ENCODE measurements at places on chromosomes 4 and X.
A peak's percentile ranks its signal among the peaks of the same experiment; 100 is the strongest.

- peak; percentile 67 for DNase-seq
Measured at GRCh38 chrX:40105835-40106675, 8.3 kb upstream of the BCOR start.

DNA sequence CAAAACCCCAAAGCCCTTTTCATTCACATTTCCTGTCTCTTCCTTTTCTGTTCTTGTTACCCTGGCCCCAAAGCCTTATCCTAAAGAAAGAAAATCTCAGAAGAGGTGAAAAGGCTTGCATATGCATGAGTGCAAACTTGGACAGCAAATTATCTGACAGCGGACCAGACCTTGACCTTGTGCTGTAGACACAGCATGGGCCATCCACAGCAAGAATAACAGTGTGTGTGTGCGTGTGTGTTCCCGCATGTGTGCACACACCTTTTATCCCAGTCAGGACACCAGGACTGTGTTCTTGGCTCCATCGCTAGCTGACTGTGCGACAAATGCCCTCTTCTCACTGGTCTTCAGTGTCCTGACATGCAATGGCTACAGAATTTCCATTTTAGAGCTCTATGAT, 35.3 kb downstream of the ZBTB49 start:
- DNase-seq, result no peak

- no peak for DNase-seq
Measured at GRCh38 chrX:45022150-45022549, 149.2 kb downstream of the KDM6A start.

DNA sequence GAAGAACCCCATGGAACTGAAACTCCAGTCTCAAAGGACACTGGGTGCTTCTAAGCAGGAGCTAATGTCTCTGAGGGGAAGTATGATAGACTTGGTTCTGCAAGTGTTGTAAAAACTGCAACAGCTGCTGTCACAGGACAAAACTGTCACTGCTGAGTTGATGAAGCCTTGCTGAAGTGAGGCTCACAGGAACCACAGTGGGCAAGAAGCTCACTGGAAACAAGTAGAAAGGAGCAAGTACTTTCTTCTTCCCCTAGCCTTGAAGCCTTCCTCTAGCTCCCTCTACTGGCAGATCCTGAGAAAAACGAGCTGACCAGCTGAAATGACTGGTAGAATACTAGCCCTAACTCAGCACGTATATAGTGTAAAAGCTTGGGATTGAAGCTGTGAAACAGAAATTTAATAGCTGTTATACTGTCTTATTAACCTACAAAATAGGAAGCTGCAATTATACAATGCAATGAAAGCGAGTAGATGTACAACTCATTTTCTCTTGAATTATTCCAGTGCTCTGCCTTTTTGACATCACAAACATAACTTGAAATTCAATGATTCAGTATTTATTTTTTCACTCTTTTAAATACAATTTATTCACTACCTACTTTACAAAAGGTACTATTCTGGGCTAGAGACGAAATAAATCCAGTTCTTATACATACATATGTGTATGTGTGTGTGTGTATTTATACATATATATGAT, 91.4 kb downstream of the GABRB1 start:
- DNase-seq, result peak; percentile 54

DNA sequence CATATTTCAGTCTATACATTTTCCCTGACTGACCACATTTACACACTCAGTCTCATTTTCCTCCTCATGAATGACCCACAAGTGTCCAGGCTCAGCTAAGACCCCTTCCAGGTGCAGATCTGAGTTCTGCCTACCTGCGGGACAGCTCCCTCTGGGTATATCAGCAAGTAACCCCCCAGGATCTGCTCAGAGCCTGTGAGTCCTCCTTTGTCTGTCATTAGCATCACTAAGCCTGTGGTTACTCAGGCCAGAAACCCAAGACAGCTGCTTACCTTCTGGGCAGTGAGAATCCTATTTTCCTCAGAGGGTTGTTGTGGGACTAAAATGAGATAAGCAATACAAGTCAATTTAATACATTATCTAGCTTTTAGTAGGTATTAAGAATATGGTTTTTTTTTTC, 487.6 kb upstream of the BOD1L1 start:
- no peak for DNase-seq

DNA sequence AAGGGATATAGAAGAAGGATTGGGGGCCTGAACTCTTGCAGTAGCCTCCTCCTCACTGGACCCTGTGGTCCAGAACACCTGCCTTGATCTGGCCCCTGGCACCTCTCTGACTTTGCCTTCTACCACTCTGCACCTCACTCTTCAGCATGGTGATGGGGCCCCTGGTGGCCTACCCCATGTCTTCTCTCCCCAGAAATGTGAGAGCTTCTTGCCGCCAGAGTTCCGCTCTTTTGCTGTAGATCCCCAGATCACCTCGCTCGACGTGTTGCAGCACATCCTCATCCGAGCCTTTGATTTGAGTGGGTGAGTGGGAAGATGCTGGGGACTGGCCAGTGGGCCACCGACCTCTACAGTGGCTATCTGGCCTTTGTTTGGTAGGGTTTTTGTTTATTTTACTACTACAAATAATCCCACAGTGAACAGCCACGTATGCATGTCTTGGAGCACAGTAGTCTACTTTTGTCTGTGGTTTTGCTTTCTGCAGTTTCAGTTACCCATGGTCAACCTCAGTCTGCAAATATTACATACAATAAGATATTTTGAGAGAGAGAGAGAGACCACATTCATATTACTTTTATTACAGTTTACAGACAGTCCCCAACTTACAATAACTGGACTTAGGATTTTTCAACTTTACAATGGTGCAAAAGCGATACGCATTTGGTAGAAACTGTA, 1.8 kb downstream of the TBC1D25 start:
- DNase-seq, result no peak

- no peak for DNase-seq
Measured at GRCh38 chrX:136146614-136147314, 569 bp upstream of the FHL1 start.

DNA sequence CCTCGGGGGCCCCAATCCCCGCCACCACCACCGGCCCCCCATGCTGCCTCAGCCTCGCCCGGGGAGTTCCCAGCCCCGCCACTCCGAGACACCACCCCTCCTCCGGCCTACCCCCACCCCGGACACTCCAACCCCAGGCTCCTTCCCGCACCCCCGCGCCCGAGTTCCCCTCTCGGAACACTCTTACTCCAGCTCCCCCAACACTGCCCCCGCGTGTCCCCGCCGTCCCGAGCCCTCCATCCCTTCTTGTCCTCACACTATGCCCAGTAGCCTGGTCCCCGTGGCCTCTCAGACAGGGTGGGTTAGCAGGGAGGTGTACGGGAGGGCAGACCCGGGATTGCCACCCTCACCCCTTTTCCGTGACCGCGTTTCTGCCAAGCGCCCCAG, 276.1 kb downstream of the BCOR start:
- DNase-seq, result no peak

DNA sequence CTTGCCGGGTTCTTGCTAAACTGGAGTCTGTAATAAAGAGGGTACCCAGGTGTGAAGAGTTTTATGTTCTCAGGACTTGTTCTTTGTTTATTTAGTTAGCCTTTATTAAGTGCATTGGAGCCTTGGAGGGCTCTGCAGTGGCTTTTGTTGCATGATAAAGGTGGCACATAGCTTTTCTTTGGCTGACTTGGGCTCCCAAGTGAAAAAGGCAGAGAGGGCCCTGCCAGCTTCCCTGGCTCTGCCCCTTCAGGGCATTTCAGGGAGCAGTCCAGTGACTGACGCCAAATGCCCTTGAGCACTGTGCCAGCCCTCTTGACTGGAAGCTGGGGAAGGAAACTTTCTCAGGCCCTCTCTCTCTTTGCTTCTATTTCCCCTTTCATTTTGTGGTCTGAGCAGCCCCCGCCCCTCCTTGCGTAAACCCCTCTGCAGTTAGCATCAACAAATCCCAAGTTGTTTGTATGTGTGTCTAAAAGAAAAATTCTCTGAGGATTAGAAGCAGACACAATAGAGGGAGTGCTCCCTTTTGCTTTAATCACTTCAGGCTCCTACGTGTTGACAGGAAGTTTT, 152.2 kb downstream of the NHS start:
- DNase-seq, result no peak

DNA sequence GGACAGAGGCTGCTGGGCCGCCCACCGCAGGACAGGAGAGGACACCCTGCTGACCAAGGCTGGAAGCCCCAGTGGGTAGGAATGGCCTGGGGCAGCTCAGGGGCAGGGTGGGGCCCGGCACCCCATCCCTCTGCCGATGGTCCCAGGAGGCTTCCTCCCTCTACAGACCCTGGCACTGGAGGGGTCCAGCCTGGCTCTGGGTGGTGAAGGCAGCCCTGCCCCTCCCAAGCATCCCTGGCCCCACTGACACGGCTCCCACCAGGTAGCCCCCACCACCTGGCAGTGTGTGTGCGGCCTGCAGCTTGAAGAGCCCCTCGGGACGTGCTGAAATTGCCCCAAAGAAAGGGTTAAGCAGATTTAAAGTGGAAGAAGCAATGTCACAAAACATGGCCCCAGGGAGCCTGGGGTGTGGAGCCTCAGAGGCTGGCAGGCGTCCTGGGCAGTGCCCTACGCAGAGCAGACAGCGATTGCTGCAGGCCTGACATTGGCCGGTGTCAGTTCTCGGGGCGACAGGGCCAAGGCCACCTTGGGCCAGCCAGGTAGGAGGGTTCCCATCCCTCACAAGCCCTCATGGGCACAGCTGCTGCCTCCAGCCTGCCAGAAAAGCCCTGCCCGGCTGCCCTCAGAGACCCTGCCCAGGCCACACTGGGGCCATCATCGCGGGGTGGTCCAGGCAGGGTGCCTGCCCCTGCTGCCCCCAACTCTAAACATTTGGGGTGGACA, 80.5 kb downstream of the FAM53A start:
- no peak for DNase-seq

DNA sequence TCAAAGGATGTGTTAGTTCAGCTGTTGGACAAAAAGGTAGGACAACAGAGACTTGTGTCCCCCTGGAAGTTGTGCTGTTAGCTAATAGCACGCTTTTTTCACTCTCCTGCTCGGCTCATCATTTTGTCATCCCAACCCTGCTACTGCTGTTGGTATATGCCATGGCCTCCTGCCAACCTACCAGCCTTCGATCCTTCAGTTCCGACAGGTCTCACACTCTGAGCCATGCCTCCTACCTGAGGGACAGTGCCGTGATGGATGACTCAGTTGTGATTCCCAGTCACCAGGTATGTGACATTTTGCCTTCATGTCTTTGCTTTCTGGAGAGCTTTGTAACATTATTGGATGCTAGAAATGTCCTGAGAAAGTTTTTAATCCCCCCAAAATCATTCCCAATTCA, 268.1 kb downstream of the ANK2 start:
- DNase-seq, result no peak
